Spinal cord (tissue), 10 donors: ENCODE measurements at places on chromosomes 7 and 10.
A peak's percentile ranks its signal among the peaks of the same experiment; 100 is the strongest.

DNA sequence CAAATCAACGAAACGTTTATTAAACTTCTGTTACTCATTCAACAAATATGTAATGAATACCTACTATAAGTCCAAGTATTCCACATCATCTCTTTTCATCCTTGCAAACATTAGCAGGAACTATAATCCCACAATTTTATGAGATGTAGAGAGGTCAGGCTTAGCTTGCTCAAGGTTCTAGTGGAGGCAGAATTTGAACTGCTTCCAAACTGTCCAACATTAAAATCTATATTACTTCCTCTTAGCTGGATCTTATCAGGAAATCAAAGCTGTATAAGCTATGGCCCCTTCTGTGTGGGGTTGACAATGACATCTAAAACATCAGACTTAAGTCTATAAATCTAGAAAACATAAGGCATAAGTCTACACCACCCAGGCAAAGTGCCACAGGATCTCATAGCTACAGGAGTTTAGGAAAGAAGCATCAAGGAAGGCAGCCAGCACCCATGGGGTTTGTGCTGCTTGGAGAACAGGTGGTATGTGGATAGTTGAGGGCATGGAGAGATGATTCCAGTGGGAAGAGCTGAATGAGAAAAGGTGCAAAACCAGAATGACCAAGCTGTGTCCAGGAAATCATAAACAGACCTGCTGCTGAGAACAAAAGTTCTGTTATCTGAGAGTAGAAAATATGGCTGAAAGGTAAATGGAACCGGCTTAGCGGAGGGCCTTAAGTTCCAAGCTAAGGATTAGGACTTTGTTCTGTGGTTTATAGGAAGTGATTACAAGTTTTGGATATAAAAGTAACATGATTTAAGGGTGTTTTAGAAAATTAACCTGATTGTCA lies 34.5 kb downstream of the PAPSS2 start:
- H3K27ac ChIP-seq = no peak overlapping the region
- no peak overlapping the region for H3K4me3 ChIP-seq
- DNase-seq = no peak
- H3K36me3 ChIP-seq = no peaks in the 10 kb centered on the region
- no peaks in the 10 kb centered on the region for H3K27me3 ChIP-seq

GRCh38 chr7:120925392-120925791 lies 25.2 kb upstream of the ING3 start:
- H3K27ac ChIP-seq = no peak overlapping the region
- no peak for DNase-seq
- no peaks in the 10 kb centered on the region for H3K4me1 ChIP-seq
- no peaks in the 10 kb centered on the region for H3K36me3 ChIP-seq
- H3K4me3 ChIP-seq = no peak overlapping the region

GRCh38 chr7:155524018-155524556 lies 22.3 kb downstream of the CNPY1 start:
- H3K27ac ChIP-seq = no peak overlapping the region
- H3K36me3 ChIP-seq = no peaks in the 10 kb centered on the region
- no peaks in the 10 kb centered on the region for H3K4me1 ChIP-seq
- H3K4me3 ChIP-seq = no peak overlapping the region
- DNase-seq = no peak

- no peaks in the 10 kb centered on the region for H3K36me3 ChIP-seq
- H3K27ac ChIP-seq = no peak overlapping the region
- no peak overlapping the region for H3K4me3 ChIP-seq
- no peaks in the 10 kb centered on the region for H3K4me1 ChIP-seq
- H3K27me3 ChIP-seq = no peaks in the 10 kb centered on the region
Measured at GRCh38 chr10:111231779-111232178, 154.9 kb downstream of the ADRA2A start.

DNA sequence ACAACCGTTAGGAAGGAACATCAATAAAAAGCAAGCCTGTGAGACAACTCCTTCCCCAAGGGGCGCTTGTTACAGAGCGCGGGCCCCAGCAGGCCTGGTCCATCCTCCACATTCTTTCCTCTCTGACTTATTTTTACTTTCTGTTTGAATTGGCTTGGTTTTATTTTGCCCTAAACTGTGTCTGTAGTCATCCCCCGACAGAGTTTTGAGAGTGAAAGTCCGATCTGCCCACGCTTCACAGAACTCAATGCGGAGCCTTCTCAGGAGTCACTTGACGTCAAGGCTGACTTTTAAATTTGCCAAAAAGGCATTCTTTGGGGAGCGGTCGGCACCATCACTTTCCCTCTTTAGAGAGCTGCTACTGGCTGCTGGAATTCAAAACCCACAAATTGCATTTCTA lies 150.1 kb upstream of the KLF6 start:
- H3K4me3 ChIP-seq = peak overlapping the region; percentile 35
- peak; percentile 44 for DNase-seq
- H3K27ac ChIP-seq = peak overlapping the region; percentile 92
- H3K36me3 ChIP-seq = no peaks in the 10 kb centered on the region
- H3K4me1 ChIP-seq = peaks cover 10% of the 10 kb centered on the region

- no peaks in the 10 kb centered on the region for H3K36me3 ChIP-seq
- peaks cover 7% of the 10 kb centered on the region for H3K27me3 ChIP-seq
- H3K27ac ChIP-seq = no peak overlapping the region
- DNase-seq = no peak
Measured at GRCh38 chr7:106061301-106061979, 50.7 kb downstream of the SYPL1 start.

- no peak for DNase-seq
- peaks cover 19% of the 10 kb centered on the region for H3K4me1 ChIP-seq
- no peak overlapping the region for H3K4me3 ChIP-seq
- no peaks in the 10 kb centered on the region for H3K27me3 ChIP-seq
- H3K27ac ChIP-seq = no peak overlapping the region
Measured at GRCh38 chr10:112799726-112800510, 150.1 kb upstream of the TCF7L2 start.

- H3K27me3 ChIP-seq = no peaks in the 10 kb centered on the region
- H3K4me3 ChIP-seq = no peak overlapping the region
- peak; percentile 34 for DNase-seq
- no peak overlapping the region for H3K27ac ChIP-seq
- no peaks in the 10 kb centered on the region for H3K36me3 ChIP-seq
- H3K4me1 ChIP-seq = no peaks in the 10 kb centered on the region
Measured at GRCh38 chr7:18457832-18458231, 37.7 kb upstream of the HDAC9 start.

DNA sequence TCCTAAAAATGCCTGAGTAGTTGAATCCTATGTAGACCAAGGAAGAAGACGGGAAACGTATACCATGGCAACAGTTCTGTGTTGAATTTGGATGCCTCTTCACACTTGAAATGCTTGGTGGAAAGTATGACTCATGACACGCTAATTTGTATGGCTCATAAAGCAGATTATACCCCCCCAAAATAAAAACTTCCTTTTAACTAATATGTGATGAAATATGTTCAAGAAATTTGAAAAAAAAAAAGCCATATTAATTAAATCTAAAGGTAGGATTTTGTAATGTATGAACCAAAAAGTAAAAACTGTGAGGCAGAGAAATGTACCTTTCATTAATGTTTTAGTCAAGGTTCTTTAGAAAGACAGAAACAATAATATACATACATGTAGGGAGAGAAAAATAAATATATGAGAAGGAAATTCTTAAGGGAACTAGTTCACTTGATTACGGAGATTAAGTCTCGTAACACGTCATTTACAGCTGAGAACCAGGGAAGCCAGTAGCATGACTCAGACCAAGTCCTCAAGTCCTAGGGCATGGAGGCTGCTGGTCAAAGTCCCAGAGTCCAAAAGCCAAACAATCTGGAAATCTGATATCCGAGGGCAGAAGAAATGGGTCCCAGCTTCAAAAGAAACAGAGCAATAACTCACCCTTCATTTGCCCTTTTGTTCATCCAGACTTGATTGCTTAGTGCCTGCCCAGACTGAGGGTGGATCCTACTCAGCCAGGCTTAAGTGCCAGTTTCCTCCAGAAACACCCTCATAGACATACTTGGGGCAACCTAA lies 485.1 kb downstream of the SEMA3D start:
- no peaks in the 10 kb centered on the region for H3K4me1 ChIP-seq
- no peak overlapping the region for H3K27ac ChIP-seq
- no peaks in the 10 kb centered on the region for H3K27me3 ChIP-seq
- no peak overlapping the region for H3K4me3 ChIP-seq

GRCh38 chr7:101620395-101620794 lies 8.7 kb downstream of the MYL10 start:
- H3K4me3 ChIP-seq = no peak overlapping the region
- peaks cover 7% of the 10 kb centered on the region for H3K4me1 ChIP-seq
- no peak for DNase-seq
- peaks cover 8% of the 10 kb centered on the region for H3K27me3 ChIP-seq

DNA sequence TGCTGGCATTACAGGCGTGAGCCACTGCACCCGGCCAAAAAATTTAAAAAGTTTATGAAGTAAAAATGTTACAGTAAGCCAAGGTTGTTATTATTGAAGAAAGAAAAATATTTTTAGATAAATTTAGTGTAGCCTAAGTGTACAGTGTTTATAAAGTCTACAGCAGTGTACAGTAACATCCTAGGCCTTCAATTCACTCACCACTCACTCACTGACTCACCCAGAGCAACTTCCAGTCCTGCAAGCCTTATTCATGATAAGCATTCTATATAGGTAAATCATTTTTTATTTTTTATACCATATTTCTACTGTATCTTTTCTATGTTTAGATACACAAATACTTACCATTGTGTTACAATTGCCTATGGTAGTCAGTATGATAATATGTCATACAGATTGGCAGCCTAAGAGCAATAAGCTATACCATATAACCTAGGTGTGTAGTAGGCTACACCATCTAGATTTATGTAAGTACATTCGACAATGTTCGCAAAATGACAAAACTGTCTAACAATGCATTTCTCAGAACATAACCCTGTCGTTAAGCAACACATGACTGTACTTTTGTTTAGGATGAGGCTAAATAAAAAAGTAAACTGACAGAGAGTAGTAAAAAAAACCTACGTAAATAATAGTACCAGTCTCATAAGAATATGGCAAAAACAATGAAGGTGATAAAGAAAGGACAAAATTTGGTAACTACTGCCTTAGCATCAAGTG lies 77.8 kb upstream of the FAM133B start:
- no peak for DNase-seq
- H3K27ac ChIP-seq = no peak overlapping the region

GRCh38 chr7:116153050-116153449 lies 57.3 kb upstream of the TES start:
- H3K27ac ChIP-seq = no peak overlapping the region
- no peaks in the 10 kb centered on the region for H3K4me1 ChIP-seq
- no peaks in the 10 kb centered on the region for H3K27me3 ChIP-seq
- no peaks in the 10 kb centered on the region for H3K36me3 ChIP-seq
- H3K4me3 ChIP-seq = no peak overlapping the region
